ENCODE measurements at places on chromosomes 7 and 10. TPM values are rescaled to one million over a fixed set of nuclear protein-coding genes. Genes with fewer than 3 reads are reported as not detected.

FZD8 gene
- 0.77 TPM for total RNA-seq

DNA sequence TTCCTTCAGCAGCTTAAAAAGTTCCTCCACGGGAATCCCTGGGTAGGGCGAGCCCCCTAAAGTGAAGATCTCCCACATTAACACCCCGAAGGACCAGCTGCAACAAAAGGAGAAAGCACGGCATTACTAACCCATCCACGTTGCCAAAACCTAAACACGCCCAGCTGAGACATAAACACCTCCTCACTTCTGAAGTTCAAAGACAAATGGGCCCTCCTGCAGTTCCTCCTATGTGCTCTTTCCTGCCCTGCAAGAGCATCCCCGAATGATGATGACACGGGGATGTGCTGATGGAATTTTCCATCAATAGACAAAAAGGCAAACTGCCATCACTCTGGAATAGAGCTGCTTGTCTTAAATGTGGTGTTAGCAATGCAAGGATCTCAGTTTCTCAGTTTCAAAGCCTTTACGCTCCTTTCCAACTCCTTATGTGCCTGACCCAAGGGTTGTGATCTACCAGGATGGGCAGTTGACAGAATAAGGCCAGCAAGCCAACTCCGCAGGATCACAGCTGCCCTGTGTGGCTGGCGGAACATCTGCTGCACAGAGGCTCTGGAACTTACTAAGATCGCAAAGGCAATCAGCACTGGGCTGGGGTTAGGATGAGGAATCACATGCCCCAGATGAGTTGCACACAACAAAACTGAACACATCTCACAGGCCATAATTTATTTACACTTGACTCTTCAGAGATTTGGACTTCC, 112.7 kb downstream of the FGFR2 start:
- DNase-seq: no peak

PNLIPRP3 gene
- not detected for total RNA-seq

DNA sequence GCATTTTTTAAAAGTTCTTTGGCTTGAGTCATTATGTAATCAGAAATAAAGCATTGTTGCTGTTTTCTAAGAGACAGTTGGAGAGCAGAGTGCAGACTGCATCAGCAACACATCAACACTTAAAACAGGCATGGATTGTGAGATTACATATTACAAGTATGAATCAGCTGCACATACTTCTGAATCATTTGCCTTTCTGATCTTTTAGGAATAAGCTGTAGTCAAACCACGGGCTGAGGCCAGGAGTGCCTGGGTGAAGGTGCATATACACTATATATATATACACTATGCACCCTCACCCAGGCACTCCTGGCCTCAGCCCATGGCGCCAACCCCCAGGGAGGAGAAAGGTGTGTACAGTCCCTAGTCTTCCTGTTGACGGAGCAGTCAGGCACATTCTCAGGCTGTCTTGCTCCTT, 52.4 kb upstream of the DLX6 start:
- no peak for DNase-seq

DNA sequence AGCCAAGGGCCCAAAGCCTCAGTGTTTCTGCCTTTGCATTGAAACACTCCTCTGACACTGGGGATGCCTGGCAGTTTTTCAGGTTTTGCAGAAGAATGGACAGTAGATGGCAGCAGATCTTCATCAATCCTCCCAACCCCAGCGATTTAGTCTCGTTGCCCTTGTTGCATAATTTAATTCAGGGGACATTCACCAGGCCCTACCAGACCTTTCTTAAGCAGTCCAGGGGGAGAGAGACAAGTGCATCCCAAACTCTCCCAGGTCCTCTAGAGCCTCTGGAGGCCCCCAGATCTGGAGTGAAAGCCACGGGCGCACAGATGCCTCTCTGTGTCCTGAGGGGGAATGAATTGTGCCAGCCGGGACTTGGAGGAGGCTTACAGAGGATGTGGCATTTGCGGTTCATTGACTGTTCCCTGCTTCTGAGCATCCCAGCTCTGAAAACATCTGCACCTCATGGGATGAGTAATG, 29.6 kb downstream of the MINDY4 start:
- DNase-seq: peak; percentile 86

DNA sequence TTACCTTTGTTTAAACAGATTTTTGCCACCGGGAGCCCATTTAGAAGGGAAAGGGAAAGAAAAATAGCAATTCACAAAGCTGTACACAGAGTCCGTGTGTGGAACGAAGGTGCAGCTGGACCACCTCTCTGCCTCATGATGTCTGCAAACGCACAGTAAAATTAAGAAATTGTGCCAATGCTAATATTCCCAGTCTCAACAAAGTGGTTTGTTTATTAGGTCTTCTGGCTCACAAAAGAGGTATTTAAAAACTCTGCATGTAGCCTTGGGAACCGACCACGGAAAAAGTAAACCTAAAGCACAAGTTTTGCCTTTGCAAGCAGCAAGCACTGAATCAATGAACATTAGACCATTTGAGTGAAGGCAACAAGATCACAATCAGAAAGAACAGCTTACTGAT, 57.7 kb downstream of the CREB3L2 start:
- DNase-seq: peak; percentile 90

- DNase-seq: peak; percentile 58
Observed at GRCh38 chr10:3779158-3779741, 5.8 kb downstream of the KLF6 start.

DKK1 gene
- total RNA-seq: 54.4 TPM

TBC1D12 gene
- 13.9 TPM for total RNA-seq

DNA sequence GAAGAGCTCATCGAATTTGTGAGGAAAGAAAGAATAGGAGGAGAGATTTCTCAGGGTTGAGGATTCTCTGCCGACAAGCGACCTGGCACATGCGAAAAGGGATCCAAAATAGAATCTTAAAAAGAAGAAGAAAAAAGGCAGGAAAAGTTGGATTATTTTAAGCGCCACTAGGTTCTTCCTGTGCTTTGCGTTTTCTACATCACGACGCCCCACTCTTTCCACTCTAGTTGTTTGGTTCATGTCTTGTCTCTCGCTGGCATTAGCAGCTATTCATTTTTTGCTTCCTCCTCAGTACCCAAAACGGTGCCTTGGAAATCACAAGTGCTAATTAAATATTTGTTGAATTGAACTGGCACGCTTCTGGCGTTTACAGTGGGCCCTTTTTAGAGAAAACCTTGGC, 674 bp upstream of the FRA10AC1 start:
- peak; percentile 32 for DNase-seq

DNA sequence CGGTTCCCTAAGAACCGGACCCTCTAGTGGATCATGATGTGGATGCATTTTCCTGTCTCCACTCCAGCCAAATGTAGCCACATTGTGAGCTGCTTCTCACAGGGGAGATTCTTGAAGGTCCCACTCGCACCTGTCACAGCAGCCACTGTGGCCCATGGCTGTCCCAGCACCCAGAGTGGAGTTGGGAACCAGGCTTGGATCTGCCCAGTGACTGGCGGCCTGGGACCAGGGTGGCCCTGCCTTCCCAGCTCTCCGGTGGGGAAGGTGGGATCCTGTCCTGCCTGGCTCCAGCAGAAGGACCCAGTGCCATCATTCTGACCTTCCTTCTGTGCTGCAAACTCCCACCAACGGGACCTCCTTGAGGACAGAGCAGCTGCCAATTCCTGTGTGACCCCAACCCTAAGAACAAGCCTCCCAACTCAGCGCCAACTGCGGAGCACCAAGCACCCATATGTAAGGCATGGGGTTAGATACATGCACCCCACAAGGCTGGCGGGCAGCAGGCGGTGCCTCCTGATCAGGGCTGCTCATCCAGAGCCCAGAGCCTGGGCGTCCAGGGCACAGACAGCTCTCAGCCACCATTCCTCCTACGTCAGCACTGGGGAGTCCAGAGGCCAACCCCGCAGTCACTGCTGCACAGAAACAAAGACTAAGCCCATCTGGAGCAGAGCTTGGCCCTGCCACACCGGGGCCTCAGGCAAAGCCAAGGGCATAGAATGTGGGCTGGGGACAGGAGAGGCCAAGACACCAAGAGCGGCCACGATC, 28.8 kb downstream of the EBF3 start:
- DNase-seq: no peak

GRCh38 chr7:10418985-10419384, 554.7 kb upstream of the PHF14 start:
- no peak for DNase-seq

DNA sequence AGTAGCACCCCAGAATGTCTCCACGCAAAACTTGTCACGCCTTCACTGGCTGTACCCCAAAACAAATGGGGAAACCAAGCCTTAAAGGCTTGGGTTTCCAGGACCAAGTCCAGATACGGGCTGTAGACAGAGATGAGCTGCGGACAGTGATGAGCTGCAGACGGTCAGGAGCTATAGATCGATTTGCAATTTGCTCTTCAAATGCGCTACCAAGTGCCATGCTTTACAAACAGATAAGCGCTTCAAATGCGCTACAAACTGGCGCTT, 658 bp upstream of the SGCE start:
- DNase-seq: no peak

GRCh38 chr10:126242397-126243260, 145.6 kb downstream of the ADAM12 start:
- DNase-seq: peak; percentile 93

DNA sequence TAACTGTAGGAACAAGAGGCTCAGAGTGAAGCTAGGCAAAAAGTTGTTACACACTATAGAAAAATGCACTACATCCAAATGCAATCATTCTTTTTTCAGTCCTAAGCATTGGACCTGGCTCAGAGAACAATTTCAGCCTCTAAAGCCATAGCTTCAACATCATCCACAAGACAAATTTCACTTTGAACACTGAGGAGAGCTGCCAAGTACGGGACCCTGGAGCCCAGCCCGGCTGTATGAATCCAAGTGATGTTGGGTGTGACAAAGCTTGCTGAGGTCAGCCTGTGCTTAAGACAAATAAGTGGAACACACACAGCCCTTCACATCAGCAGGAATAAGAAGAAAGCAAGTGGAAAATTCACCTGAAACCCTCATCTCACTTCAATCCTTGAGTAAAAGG, 233.1 kb upstream of the PFKP start:
- no peak for DNase-seq

LRRD1 gene
- 0.17 TPM for total RNA-seq

FAM237B gene
- not detected for total RNA-seq

- DNase-seq: peak; percentile 98
Observed at GRCh38 chr10:3452173-3452626, 279.6 kb upstream of the PITRM1 start.

GHRHR gene
- total RNA-seq: not detected

HTR5A gene
- not detected for total RNA-seq

- DNase-seq: no peak
Observed at GRCh38 chr7:10708447-10708846, 265.2 kb upstream of the PHF14 start.

GRCh38 chr7:150942001-150942590, 36.0 kb downstream of the KCNH2 start:
- no peak for DNase-seq

HECW1 gene
- 6.1 TPM for total RNA-seq

DNA sequence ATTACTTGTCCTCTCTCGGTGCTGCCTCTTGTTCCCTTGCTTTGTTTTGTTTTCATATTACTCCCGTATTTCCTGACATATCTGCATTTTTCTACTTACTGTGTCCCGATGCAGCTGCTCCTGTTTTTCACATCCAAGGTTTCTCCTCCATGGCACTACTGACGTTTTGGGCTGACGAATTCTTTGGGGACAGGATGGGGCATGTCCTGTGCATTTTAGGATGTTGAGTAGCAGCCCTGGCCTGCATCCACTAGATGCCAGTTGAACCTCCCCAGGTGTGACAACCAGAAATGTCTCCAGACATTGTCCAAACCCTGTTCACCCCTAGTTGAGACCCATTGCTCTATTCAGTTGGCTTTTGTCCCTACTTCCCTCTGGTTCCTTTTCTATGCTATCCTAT, 12.4 kb downstream of the ZNF789 start:
- DNase-seq: no peak

DNA sequence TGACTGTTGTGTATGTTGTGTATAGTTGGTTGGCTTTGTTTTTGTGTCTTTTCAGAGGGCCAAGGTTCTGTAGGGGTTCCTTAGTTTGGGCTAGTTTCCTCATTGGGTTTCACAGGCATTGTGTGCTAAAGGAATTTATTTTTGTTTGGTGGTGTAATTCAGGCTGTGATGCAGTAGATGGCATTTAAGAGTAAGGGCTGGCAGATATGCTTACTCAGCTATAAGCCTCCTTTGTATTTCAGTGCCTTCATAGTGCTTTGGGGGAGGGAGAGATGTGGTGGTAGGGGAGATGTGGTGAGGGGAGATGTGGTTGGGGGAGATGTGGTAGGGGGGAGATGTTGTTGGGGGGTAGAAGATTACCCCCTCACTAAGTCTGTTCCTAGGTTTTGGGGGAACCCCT, 91.7 kb downstream of the SLC25A40 start:
- no peak for DNase-seq

DNA sequence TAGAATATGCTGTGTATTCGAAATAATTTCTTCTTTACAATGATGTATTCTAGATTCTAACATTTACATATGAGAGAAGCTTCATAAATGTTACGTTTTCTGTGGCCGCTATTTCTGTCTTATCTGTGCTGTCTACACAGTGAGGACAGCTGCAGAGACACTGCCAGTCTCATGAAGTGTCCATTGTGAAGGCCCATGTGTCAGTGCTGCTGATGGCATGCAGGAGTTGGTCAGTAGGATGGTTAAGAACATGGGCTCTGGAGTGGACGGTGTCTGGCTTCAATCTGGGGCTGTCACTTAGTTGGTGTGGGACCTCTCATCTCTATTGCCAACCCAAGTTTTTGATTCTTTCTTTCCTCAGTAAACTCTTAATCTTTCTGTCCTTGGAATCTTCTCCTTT, 137.3 kb downstream of the SDK1 start:
- no peak for DNase-seq

- no peak for DNase-seq
Observed at GRCh38 chr7:37081436-37081835, 357.1 kb upstream of the AOAH start.

GRCh38 chr7:49597805-49598204, 175.6 kb upstream of the VWC2 start:
- no peak for DNase-seq

DNA sequence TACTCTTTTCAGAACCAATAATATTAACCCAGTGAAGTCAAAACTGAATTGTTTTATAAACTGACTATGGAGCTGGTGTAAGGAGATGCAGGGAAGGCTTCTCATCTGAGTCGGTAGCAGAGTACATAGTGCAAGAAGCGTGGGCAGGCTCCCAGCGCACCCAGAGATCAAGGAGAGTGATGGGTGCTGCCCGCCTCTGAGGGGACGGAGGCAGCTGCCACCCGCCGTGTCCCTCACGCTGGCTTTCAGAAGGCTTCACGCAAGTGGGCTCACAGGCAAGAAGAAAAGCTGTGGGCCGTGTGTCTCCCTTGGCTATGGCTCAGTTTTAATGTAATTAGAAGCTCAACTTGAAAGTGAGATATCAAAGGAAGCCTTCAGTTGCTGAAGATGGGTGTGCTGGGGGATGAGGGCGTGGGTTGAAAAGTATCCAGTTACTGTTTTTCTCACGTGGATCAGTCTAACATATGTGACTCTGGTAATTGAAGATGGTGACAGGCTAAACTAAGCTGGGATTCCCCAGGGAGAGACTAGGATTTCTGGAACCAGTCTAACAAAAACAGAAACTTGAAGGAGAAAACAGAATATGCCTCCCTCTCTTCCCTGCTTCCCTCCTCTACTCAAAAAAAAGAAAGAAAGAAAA, 159.9 kb downstream of the MGMT start:
- no peak for DNase-seq
